ENCODE measurements at places on chromosomes 11 and 22.

GRCh38 chr22:37281646-37282384 is 493 bp upstream of the CYTH4 start:
- DNase-seq, result no peak

DNA sequence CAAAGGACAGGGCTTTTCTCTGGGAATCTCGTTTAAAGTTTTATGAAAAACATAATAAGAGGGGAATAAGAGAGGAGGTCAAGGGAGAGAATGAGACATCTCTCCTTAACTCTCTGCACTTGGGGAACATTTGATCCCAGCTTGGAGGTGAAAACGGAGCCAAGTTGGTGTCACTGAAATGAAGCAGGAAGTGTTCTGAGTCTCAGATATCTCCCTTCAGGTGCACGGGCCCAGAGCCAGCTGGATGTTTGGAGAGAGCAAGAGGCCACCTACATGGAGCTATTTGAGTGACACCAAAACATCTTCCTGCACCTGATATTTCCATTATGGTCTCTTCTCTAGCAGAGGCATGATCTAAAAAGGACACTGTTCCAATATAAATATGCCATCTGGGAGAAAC is 85.7 kb downstream of the BLID start:
- DNase-seq, result no peak

- DNase-seq, result no peak
These were observed 191.9 kb downstream of the SWAP70 start for GRCh38 chr11:9855579-9856287.

DNA sequence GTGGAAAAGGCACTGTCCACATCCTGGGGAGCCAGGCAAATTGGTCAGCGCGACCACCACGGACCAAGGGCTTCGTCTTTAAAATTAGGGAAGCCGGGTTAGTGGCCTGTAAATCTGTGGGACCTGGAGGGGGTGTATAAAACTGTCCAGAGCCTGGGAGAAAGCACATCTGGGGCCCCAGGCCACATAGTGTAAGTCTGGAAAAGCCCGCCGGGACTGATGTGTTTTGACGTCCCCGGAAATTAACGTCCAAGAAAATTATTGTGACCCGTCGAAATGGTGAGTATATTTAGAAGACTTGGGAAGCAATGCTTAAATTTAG is 4.2 kb upstream of the IGF2 start:
- no peak for DNase-seq

- no peak for DNase-seq
These were observed 3.9 kb downstream of the FOSL1 start for GRCh38 chr11:65896034-65896999.

- no peak for DNase-seq
These were observed 21.4 kb upstream of the DKK3 start for GRCh38 chr11:12029738-12030363.

- DNase-seq, result no peak
These were observed 173.7 kb upstream of the SORL1-AS1 start for GRCh38 chr11:121626507-121626875.

DNA sequence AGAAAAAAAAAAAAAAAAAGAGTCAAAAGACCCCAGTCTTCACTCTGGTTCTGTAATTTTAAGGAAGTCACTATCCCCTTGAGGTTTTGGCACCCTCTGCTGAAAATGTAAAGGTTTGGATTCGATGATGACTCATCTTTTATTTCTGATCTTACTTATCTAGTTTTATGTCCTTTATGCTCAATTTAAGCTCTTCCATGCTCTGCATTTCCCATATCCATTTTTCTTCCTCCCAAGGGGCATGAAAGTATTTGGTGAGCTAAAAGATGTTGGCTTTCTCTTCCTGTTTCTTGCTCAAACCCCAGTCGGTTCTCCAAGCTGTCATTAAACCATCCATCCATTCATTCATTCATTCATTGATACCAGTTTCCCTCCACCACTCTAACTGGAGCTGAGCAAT is 61.0 kb upstream of the CDON start:
- no peak for DNase-seq

- no peak for DNase-seq
These were observed 6.6 kb upstream of the CCDC83 start for GRCh38 chr11:85848556-85848955.

GRCh38 chr11:111355956-111356659 is 23.0 kb downstream of the POU2AF1 start:
- DNase-seq, result no peak

DNA sequence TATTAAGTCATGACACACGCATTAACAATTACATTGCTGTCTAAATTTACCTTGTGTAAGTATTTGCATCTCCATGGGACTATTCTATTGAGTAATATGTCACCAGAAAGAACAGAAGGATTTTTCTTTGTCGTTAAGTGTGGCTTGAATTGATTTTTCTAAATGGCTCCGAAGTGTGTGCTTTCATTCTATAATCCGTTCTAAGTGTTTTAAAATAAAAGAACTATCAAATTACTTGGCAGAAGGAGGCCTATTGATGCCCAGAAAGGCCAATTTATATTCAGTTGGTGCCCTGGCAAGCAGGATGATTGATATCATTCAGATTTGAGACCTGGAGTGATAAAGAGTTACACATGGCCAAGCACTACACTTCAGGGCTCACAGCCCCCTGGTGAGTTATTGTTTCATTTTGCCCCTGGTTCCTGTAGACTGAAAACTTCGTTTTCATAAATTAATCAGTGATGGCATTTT is 538.9 kb upstream of the ANO5 start:
- no peak for DNase-seq

DNA sequence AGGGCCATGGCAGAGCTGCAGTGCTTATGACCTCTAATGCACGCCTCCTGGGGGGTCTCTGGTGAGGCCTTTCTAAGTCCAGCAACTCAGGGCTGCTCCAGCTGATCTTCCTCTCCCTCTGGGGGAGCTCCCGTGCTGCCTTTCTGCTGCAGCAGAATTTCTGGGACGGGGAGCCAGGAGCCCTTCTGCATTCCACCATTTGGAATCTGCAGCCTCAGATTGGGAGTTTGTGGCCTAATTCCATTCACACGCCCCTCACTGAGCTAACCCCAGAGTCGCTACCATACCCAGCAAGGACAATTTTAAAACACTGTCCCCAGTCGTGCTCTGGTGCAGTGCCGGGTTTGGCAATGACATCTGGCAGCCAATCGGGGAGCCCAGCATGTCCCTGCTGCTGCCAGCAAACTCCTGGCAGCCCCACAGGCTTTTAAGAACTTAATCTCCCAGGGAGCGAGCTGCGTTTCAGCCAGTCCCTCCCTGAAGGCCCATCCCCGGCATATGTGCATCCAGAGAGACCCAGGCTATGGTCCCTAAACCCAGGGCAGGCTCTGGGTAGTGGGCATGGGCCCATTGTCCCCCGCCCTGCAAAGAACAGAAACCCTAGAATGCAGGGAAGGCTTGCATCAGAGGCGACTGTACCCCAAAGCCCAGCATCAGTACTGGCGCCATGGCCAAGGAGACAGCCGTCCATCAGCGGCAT is 4.7 kb downstream of the SHANK2 start:
- no peak for DNase-seq

DNA sequence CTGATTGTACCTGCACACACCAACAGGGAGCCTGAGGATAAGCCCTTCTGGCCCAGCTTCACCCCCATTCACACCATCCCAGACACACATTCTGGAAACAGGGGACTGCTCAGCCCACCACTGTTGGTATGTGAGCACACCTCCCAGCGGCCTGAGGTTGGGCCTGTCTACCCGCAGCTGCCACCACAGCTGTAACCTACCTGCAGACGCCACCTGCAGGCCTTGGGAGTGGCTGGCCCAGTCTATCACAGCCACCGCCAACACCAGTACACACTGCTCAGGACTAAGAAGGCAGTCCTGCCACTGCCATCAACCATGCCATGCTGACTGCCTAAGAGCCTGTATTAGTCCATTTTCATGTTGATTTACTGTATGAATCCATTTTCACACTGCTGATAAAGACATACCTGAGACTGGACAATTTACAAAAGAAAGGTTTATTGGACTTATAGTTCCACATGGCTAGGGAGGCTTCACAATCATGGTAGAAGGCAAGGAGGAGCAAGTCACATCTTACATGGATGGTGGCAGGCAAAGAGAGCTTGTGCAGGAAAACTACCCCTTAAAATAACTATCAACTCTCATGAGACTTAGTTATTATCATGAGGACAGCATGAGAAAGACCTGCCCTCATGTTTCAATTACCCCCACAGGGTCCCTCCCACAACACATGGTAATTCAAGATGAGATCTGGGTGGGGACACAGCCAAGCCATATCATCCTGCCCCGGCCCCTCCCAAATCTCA is 30.6 kb downstream of the RSF1 start:
- DNase-seq, result no peak

GRCh38 chr11:35621620-35622019 is 3.4 kb downstream of the FJX1 start:
- DNase-seq, result no peak

DNA sequence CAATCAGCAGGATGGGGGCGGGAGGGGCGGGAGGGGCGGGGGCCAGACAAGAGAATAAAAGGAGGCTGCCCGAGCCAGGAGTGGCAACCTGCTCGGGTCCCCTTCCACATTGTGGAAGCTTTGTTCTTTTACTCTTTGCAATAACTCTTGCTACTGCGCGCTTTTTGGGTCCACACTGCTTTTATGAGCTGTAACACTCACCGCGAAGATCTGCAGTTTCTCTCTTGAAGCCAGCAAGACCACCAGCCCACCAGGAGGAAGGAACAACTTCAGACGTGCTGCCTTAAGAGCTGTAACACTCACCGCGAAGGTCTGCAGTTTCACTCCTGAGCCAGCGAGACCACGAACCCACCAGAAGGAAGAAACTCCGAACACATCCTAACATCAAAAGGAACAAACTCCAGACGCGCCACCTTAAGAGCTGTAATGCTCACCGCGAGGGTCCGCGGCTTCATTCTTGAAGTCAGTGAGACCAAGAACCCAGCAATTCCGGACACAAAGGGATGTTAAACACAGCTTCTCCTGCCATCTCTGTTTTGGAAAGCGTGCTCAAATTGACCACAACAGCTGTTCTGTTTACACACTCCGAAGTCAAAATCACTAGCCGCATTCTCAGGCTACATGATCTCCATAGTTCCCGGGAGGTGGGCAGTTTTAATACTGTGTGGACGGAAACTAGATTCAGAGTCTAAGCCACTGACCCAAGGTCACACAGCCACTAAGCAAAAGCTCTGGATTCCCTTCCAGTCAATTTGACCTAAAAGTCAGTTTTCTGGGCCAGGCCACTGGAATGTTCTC is 11.9 kb downstream of the PLAAT2 start:
- no peak for DNase-seq

GRCh38 chr11:104916442-104916841 is 18.2 kb upstream of the CASP12 start:
- DNase-seq, result no peak

DNA sequence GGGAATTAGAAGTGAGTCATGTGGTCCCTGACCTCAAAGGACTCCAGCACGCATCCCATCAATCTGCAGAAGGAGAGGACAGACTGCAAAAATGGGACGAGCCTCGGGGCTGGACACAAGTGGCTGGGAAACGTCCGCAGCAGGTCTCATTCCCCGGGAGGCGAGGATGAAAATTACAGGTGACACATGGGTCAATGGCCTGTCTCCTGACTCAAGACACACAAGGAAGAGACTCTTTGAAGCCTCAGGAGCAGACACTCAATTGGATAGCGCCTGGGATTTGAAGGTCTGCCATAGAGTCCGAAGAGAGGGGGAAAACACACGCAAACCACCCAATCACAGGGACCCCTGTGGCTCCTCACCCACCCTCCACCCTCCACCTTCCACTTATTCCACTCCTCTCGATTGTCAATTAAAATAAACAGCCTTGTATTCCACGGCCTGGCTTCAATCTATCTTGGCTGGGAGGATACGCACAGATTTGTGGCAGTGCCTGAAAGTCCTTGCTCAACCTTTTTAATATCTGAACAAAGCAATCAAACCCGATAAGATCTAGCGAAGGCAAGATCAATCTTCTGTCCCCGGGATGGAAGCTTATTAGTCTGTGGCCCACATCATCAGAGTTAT is 101.8 kb upstream of the CADM1 start:
- DNase-seq, result no peak

- no peak for DNase-seq
These were observed 60.9 kb upstream of the LMO2 start for GRCh38 chr11:33952805-33953204.

DNA sequence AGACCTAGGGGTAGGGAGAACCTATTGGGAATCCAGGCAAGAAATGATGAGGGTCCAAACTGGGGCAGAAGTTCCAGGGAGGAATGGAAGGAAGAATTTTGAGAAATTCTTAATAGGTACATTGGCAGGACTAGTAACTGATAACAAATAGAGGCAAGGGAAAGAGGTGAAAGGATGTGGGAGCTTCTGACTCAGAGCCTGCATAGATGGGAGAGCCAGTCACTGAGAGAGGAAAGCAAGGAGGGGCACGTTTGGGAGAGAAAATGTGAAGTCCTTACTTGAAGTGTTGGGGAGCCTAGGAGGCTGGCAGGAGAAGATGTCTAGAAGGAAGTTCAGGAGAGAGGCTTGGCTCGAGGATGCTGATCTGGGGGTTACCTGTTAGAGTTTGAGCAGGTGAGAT is 104.6 kb upstream of the NCAM1 start:
- no peak for DNase-seq

DNA sequence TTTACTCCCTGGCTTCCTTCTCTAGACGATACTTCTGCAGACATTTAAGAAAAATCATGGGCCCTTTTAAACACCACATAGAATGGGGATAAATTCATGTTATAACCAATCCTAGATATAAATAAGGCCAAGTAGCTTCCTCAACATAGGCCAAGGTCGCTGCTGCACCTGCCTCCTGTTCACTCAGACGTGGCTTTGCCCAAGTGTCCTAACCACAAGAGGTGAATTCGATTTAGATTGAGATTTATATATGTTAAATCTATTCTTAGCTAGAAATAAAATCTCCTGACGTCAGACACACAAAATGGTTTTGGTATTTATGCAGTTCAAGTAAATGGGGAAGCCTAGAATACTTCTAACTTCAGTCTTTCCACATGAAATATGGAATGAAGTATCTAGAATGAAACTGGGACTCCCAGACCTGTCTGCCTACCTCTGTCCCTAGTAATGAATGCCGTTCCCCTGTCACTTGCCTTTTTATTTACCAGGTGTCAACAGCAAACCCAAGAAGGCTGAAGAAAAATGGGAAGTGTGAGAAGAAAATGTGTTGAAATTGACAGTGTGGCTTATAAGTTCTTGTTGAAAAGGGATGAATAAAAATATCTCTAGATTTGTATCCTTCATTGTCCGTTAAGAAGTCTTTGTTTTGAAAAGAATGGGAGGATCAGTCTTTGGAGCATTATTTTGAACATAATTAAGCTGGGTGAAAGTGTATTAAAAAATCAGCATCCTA is 131.8 kb downstream of the HIPK3 start:
- DNase-seq, result no peak

GRCh38 chr11:120432056-120433018 is 79.2 kb upstream of the GRIK4 start:
- no peak for DNase-seq
